ENCODE measurements at places on chromosomes 2 and 18.
A peak's percentile ranks its signal among the peaks of the same experiment; 100 is the strongest.

DNA sequence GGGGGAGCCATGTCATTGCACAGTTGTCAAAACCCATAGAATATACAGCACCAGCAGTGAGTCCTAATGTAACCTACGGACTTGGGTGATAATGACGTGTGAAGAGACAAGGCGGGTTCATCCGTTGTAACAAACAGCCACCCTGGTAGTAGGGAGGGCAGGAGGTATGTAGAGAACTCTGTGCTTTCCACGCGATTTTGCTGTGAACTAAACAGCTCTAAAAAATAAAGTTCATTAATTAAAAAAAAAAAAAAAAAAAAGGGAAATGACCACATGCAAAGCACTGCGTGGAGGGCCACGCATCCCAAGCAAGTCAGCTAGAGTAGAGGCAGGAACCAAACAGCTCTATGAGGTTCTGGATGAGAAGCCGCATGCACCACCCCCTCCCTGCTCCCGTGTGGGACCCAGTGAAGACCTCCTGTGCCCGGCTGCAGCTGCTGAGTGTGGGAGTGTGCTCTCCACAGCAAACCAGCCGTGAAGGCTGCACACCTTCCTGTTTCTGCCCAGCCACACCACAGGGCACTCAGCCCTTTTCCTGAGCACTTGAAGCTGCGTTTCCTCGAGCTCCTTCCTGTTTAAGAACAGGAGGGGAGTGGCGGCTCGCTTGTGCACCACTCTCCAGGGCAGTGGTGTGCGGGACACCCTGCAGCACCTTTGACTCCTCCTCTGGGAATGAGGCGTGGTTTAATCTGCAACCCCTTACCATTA is 65.6 kb downstream of the ODC1 start:
- DNase-seq, result peak; percentile 49

DNA sequence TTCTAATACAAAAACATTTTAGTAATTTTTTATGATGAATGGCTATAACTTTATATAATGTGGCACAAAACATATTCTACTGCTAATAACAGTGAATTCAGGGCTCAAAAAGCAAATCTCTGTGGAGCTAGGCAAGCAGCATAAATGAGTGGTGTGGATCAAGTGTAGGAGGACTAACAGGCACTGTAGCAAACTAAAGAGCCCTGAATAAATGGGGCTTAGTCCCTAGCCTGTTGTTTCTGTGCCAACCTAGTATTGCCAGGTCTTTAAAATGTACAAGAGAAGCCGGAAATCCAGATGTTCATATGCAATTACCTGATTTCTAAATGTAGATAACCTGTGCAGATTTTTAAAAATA is 18.5 kb downstream of the REL start:
- no peak for DNase-seq

DNA sequence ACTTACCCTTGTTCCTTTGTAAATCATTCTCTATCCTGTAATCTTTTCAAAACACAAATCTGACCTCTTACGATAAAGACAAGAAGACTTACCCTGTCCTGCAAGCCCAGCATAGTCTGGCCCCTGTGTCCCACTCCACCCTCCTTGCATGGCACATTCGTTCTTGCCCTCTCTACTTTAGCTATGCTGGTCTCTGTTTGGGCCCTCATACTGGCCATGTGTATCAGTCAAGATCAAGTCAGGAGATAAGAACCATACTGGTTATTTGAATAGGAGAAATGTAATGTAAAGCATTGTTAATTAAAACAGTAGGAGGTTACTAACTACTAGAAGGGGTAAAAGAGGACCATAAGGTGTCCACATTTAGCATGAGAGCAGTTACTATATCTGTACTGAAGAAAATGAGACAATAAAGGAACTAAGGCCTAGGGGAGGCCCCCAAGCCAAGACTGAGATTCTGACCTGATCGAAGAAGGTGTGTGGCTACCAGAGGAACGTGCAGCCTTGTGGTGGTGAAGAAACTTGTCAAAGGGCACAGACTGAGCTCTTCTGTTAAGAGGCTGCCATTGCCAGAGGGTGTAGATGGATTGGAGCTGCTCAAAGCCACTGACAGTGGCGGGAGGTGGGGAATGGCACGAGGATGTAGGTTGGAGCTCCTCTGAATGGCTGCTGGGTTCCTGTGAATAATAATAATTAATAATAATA is 80.8 kb downstream of the KCTD18 start:
- no peak for DNase-seq

- DNase-seq, result no peak
These were observed 26.0 kb upstream of the NOTO start for GRCh38 chr2:73176205-73176880.

DNA sequence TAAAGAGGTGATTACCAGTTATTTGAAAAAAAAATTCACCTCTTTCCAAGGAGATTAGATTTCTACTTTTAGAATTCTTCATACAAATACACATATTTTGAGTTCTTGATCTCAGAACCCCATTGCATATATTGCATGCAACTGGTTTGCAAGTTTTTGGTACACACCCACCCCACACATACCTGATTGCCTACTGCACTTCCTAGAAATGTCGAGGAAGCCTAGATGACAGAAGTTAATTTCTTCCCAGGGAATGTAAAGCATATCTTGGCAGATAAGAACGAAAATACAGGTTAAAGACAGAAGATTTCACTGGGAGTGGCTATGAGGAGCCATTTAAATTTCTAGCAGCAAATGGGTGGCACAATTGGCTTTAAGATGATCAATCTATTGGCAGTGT is 67.1 kb upstream of the IL1R1 start:
- no peak for DNase-seq

- DNase-seq, result no peak
These were observed 391.2 kb upstream of the POU3F3 start for GRCh38 chr2:104462731-104463130.

DNA sequence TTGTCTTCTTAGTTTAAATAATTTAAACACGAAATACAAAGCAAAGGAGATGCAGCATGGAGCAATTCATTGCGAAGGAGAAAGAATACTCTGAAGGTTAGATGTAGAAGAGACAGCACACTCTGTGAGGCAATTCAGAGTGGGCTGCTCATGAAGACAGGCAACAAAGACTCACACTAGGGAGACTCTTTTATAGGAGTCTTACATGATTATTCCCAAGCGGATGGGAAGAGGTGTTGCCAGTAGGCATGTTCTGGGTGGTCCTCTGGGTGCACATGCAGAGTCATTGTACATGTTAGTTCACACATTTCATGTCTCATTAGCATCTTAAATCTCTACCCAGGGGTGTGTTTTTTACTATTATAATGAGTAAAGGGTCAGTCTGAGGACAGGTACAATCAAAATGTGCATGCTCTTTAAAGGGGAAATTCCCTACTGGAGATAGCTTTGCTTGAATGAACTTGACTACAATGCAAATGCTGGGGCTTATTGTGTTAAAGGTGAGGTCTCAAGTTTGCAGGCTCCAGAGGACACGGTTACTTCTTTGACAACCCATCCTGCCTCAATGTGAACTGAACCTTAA is 275.5 kb downstream of the CDH19 start:
- no peak for DNase-seq

DNA sequence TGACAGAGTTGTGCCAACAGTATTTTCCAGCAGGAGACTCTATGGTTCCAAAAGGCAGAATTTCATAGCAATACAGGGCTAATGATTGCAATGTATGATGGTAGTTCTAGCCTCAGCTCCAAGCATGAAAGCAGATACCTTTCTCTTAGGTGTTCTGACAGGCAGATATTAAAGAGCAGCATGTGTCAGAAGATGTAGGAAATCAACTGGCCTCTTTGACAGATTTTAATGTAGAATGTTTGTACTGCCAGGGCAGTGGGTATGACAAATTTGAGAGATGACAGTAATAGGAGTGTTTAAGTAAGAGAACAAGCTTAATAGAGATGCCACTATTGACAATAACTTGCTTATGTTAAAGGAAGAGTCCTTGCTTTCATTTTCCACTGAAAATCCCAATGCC is 21.5 kb upstream of the VWC2L start:
- DNase-seq, result no peak

DNA sequence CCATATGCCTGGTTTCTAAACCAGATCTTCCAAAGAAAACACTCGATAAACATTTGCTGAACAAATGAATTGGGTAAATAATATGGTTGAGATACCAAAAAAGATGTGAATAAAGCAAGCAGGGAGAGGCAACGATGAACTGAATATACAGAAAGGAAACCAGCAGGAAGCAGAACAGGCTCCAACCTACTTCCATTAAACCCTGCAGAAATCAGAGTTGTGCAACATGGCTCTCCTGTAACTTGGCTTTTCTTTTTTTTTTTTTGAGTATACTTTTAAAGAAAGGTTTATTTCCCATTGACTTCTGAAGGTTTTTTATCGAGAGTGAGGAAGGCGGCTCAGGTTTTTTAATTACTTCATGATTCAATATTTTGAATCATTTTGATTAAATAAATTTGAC is 23.5 kb downstream of the ITSN2 start:
- no peak for DNase-seq

DNA sequence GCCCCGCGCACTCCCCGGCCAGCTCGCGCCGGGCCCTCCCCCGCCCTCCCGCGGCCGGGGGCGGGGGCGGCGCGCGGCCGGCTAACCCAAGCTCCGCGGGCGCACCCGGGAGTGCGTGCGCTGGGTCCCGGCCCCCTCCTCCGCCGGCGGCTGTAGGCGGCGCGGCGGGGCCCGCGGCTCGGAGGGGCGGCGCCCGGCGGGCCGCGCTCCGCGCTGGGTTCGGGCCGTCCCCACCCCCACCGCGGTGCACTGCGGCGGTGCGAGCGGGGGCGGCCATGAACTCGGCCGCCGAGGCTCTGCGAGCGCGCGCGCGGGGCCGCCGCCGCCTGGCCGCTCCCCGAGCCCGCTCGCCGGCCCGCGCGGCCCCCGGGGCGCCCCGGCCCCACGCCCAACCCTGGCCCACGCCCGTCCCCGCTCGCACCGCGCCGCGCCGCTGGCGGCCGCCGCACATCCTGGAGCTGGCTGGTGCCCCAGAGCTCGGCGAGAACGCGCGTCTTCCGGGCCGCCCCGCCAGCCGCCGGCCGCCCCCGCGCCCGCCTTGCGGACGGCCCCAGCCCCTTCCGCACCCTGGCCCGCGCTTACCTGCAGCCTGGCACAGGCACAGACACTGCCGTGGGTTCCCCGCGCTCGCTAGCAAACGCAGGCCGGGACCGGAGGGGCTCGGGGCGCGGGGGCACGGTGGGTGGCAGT is at the start of gene ZBTB14:
ZBTB14 (minus strand) TSS at position 496 of the 690 bp plus-strand sequence. CDS start 2,480 bp downstream, outside the sequence.
- peak; percentile 63 for DNase-seq

GRCh38 chr2:229066121-229066715 is 204.9 kb downstream of the PID1 start:
- no peak for DNase-seq

DNA sequence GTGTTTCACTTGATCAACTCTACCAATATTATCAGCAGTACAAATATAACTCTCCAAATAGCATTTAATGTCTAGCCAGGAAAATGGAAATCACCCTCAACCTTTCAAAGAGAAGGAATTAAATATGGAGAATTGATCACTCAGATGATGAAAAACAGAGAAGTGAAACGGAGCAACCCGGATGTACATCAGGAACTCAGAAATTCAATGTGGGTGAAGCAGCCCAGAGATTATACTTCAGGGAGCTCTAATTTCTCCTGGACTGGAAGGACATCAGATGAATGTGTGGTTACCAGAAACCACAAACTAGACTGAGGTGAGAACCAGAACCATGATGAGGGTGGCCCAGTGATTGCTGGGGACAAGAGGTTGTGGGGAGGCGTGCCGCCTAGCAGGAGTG is 35.5 kb upstream of the COBLL1 start:
- no peak for DNase-seq

DNA sequence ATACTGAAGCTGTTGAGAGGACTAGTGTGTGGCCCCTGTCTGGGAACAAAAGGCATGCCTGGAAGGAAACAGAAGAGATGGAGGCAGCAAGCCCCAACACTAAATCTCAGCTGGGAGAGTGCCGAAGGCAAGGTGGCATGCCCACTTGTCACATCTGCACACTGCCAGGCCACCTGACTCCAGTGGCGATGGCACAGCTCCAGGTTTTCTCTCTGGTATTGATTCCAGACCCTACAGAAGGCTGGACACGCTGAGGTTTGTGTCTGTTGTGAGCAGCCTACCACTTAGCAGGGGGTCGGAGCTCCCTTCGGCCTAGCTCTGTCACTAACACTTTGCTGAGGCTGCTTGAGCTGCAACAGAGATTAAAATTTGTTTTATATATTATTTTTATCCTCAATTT is 307.3 kb downstream of the TDRD15 start:
- no peak for DNase-seq

DNA sequence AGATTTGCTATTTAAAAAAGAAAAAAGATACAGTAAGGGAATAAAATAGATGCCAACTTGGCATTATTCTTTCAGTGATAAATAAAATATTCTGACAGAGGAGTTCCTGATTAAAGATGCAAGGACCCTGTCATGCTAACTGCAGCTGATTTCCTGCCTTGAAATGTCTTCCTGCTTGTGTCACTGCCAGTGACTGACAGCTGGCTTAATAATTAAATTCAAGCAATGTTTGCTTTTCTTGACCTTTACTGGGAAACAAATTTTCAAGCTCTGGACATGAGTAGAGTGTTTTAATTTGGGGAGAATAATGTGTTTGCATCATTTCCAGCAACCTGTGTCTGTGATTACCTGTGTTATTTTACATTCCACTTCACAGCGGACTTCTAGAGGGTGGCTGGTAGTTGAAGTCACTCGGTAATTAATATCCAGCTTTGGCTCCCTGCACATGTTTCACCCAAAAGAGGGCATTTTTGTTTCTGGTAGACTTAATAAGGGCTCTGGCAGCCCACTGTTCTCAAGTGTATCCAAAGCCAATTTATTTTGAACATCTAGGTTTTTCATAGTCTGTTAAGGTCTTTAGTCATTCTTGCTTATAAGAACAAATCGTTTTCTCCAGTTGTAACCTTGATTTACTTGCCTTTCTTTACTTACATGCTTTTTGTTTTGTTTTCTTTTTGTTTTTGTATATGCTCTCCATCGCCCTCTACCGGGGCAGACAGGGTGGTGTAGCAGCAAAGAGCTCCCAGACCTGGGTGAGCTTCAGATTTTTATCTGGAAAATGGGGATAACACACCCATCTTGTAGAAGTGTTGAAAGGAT is 48.5 kb upstream of the PROKR1 start:
- DNase-seq, result peak; percentile 66

- no peak for DNase-seq
These were observed 2.1 kb downstream of the TTC39C start for GRCh38 chr18:24016643-24017042.

- no peak for DNase-seq
These were observed 99.4 kb downstream of the TFCP2L1 start for GRCh38 chr2:121185571-121186074.

DNA sequence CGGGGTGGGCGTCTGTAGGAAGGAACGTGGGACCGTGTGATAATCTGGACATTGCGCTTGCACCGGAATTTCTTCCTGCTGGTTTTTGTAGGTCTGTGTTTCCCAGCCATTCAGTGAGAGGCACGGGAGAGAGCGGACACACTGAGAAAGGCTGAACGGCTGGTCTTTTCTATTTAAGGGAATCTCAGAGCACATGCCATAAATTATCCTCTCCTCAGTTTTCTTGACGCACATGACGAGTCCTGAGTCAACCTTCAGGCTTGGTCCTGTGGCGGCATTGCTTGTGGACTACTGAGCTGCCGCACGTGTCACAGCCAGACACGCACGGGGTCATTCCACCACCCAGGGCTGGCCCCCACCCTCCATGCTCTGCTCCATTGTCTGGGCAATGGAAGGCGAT is 519.3 kb upstream of the ID2 start:
- DNase-seq, result no peak
